ENCODE measurements at places on chromosomes 5 and 9. TPM values are rescaled to one million over a fixed set of nuclear protein-coding genes. Genes with fewer than 3 reads are reported as not detected.

SLC35D2 gene
- total RNA-seq: 13.1 TPM

TAF11L5 gene
- total RNA-seq: not detected

C5orf58 gene
- not detected for total RNA-seq

TRIM23 gene
- 44.9 TPM for total RNA-seq

CNTFR gene
- not detected for total RNA-seq

SOHLH1 gene
- not detected for total RNA-seq

PGM5 gene
- total RNA-seq: 49.6 TPM

CDX1 gene
- not detected for total RNA-seq

COL27A1 gene
- 2.0 TPM for total RNA-seq

INSL6 gene
- total RNA-seq: not detected

Data from bronchial smooth muscle cell (primary cell).